ENCODE measurements at places on chromosomes 6 and 20.

DNA sequence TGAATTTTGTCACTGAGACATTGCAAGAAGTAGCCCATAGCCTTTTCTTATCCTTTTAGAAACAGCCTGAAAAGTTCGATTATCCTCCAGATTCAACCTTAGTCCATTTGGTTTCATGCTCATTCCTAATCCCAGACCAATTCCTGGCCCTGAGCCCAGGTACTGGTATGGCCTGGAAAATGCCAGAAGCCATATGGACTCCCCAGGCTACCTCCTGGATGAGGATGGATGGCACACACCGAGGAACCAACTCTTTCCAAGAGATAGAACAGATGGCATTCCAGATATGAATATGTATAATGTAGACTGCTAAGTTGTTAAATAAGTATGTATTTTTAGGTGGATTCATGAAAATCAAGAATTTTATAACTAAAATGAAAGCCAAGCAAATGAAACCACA, 51.6 kb upstream of the SNAP25 start:
- no peak for DNase-seq

- DNase-seq, result peak; percentile 27
These were observed 49.3 kb downstream of the GFRA4 start for GRCh38 chr20:3613821-3614440.

- DNase-seq, result peak; percentile 46
These were observed 891 bp upstream of the POU3F2 start for GRCh38 chr6:98833307-98834059.

DNA sequence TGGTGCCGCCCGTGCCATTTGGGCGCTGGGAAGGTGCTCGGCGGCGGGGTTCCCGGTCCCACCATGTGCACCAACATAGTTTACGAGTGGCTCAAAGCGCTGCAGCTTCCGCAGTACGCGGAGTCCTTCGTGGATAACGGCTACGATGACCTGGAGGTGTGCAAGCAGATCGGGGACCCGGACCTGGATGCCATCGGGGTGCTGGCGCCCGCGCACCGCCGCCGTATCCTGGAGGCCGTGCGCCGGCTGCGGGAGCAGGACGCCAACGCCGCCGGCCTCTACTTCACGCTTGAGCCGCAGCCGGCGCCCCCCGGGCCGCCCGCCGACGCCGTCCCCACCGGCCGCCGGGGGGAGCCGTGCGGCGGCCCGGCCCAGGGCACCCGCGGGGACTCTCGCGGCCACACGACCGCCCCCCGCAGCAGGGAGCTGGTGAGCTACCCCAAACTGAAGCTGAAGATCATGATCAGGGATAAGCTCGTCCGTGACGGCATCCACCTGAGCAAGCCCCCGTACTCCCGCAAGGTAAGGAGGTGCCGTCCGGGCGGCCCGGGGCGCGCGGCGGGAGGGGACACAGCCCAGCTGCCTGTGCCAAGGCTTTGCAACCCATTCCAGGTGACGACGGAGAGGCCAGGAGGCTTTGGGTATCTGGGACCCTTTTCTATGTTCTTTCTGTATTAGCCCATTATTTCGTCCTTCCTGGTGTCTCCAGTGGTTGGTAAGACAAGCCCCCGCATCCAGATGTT, 547 bp downstream of the SAMD5 start:
- peak; percentile 54 for DNase-seq

- no peak for DNase-seq
These were observed 17.4 kb downstream of the EZR start for GRCh38 chr6:158801655-158802294.

DNA sequence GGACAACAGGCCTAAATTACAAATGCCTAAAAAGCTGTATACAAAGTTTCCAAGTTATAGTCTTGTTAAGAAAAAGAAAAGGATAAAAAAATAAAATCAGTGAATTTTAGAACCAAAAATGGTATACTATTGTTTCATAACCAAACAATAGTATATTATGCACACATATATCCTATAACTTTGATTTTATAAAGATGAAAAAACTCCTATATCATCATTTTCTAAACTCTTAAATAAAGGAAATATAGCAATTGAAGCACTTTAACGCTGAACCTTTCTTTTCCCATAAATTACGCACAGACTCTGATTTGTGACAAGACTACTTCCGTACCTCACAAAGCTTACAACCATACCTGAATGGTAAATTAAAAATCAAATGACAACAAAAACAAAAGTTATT, 35.9 kb upstream of the MCM9 start:
- DNase-seq, result no peak

- DNase-seq, result no peak
These were observed 64.1 kb upstream of the SCP2D1 start for GRCh38 chr20:18749528-18749927.

GRCh38 chr20:53900380-53900999, 169.9 kb downstream of the BCAS1 start:
- DNase-seq, result no peak

- DNase-seq, result peak; percentile 19
These were observed 10.2 kb downstream of the POU3F2 start for GRCh38 chr6:98844244-98845210.

GRCh38 chr6:125678601-125679000, 70.8 kb upstream of the HEY2 start:
- no peak for DNase-seq

- peak; percentile 68 for DNase-seq
These were observed 6.8 kb downstream of the BNIP5 start for GRCh38 chr6:36329798-36330291.

- no peak for DNase-seq
These were observed 10.5 kb downstream of the RPS6KA2 start for GRCh38 chr6:166616261-166617238.

DNA sequence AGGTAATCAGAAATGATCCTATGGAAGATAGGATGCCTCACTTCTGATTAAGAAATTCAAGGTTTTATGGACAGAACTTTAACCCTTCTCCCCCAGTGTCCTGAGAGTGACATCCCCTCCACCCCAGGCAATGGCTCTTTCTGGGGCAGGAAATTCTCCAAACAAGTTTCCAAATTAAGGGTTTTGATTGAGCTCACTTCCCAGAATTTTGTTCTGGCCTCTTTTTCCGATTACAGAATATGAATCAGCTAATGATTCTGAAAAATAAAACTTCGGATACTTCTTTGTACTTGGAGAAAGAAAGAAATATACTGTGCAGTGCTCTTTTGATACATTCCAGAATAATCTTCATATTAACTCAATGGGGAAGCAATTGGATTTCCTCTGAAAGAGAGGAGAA, 32.8 kb upstream of the TASP1 start:
- DNase-seq, result no peak

- DNase-seq, result no peak
These were observed 747.1 kb upstream of the ADGRB3 start for GRCh38 chr6:67887747-67888545.

DNA sequence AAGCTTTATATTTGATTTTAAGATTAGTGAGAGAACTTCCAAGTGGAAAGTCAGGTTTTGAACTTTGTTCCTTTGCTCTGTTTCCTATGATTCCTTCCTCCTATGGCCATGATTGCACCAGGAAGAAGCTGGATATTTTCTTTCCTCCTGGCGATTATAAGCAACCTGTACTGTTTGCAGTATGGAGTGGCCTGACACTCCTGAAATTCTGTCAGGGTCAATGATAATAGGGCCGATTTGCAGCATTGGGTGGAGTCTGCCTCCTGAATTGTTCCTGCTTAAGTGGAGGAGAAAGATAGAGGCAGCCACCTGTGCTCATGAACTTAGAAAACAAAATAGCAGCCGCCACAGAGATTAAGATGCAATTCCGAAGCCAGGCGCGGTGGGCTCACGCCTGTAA, 9.8 kb upstream of the FAM217A start:
- no peak for DNase-seq

DNA sequence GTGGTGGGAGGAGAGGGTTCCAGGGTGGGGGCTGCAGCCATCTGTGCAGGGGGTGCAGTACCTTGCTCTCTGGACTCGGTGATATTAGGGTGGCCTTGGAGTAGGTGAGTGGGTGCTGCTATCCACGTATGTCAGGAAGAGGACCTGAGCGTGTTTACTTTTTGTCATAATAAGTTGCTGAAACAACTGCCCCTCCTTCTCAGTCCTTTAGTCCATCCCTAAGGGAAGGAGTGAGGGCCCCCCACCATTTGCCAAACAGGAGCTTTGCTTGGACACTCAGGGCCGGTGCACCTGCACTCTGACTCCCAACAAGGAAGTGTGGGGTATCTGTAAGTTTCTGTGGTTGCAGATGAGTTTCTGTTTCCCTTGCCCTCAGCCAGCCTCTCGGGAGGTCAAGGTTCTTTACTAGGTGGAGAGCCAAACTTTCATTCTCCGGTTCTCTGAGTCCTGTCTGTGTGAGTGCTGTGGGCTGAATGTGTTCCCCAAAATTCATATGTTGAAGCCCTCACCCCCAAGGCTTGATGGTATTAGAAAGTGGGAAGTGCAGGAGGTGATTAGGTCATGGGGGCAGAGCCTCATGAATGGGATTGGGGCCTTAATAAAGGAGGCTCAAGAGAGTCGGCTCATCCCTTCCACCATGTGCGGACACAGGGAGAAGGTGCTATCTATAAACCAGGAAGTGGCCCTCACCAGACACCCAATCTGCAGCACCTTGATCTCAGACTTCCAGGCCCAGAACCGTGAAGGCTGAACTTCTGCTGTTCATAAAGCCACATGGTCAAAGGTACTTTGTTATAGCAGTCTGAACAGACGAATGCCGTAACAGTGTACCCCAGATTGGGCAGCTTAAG, 19.6 kb upstream of the CCR6 start:
- no peak for DNase-seq

Data from iPS-NIHi11 (cell line).